HEK293T (cell line): ENCODE measurements at places on chromosomes 5 and 9.

DNA sequence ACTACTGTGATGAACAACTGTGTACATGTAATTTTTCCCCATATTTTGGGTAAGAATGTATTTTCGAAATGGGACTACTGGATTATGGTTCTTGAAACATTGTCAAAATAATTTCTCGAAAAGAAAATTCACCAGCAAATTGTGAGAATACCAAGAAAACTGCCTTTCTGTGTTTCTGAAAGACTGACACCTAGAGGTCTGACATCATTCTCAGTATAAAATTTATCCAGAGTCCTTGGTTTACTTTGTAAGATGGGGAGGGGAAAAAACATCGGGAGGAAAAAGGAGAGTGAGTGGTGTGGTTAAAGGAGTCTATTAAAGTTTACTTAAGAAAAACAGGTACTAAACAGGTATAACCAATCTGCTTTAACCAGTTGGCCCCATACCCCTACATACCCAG lies 149.2 kb downstream of the CEP120 start:
- DNase-seq: no peak

- no peak for DNase-seq
These were observed 42.8 kb upstream of the EGFL7 start for GRCh38 chr9:136619742-136620440.

GRCh38 chr9:19151425-19152159 lies 24.3 kb upstream of the PLIN2 start:
- DNase-seq: no peak

GRCh38 chr9:6715755-6716643 lies 41.8 kb upstream of the KDM4C start:
- no peak for DNase-seq

GRCh38 chr5:132444841-132445639 lies 45.5 kb downstream of the IRF1 start:
- DNase-seq: no peak

GRCh38 chr9:89941875-89942274 lies 337.1 kb downstream of the GADD45G start:
- peak; percentile 25 for DNase-seq

DNA sequence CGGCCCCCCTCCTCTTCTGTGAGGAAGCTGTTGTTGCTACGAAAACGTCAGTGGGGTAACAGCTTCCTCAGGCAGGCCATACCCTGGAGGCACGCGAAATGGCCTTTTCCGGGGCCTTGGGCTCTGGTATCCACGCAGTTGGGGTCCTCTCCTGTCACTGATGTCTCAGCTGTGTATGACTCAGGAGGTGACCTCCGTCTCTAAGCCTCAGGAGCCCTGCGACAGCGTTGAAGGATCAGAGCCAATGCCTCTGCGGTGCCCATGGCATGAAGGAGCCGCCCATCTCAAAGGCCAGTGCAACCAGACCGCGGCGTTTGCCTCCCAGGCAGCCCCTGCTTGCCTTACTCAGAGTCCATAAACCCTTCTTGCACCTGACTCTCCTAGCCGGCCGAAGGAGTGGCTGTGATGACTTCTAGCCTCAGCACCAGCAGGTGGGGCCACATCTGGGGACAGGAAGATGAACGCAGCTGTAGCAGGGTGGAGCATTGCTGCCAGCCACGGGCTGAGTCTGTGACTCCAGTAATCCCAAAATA lies 1.0 kb upstream of the MXD3 start:
- DNase-seq: peak; percentile 35

DNA sequence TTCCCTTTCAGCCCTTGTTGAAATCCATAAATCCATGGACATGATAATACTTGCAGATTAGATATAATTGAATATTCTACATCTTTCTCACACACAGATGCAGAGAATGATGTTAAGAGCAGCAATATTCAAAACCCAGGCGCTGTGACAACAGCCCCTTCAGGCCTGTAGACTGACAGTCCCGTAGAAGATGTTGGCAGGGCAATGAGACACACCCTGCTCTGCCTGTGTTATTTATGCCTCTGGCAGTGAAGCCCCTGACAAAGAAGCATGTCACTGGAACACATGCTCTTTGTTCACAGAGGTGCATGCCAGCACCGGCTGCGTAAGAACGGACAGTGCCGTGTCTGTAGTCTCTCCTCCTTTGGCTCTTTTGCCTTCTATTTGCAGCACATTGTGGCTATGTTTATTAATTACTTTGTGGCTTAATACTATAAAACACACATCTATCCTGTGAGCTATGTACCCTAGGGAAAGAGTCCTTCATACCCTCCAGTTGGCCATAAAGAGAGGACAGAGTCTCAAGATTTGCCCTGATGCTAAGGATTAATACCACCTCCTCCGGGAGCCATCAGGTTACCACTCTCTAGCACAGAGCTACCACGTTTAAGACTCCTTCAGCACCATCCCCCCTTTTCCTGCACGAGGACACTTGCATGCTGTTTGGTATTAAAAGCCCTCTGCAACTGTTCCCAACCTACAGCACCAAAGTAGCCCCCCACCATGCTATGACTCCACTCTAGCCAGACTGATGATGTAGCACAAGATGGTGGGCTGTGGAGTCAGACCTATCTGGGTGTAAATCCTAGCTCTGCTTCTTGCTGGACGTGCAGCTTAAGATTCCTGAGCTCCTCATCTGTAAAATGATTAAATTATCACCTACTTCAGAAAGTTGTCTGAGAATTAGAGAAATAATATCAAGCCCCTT lies 2.0 kb upstream of the ANP32B start:
- no peak for DNase-seq

DNA sequence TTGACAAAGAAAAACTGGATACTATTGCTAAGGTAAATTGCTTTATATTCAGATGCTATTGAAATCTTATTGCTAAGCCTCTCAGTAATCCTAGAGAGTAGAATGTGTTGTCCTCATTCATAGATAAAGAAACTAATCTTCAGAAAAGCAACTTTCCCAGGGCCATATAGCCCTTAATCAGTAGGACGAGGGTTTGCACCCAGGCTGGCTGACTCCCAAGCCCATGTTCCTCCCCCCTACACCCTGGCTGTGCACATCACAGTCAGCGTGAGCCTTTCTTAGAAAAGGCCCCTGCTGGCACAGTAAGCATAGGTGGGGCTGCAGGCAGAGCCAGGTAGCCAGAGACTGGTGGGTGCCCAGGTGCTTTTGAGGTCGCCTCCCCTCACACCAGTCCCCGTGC lies 15.8 kb upstream of the GLIPR2 start:
- DNase-seq: no peak

- DNase-seq: no peak
These were observed 93.4 kb upstream of the CDH6 start for GRCh38 chr5:31100047-31100575.

- DNase-seq: no peak
These were observed 273.1 kb downstream of the KIAA0825 start for GRCh38 chr5:94345257-94345656.

- no peak for DNase-seq
These were observed 30.4 kb downstream of the HMGCR start for GRCh38 chr5:75367401-75367800.

DNA sequence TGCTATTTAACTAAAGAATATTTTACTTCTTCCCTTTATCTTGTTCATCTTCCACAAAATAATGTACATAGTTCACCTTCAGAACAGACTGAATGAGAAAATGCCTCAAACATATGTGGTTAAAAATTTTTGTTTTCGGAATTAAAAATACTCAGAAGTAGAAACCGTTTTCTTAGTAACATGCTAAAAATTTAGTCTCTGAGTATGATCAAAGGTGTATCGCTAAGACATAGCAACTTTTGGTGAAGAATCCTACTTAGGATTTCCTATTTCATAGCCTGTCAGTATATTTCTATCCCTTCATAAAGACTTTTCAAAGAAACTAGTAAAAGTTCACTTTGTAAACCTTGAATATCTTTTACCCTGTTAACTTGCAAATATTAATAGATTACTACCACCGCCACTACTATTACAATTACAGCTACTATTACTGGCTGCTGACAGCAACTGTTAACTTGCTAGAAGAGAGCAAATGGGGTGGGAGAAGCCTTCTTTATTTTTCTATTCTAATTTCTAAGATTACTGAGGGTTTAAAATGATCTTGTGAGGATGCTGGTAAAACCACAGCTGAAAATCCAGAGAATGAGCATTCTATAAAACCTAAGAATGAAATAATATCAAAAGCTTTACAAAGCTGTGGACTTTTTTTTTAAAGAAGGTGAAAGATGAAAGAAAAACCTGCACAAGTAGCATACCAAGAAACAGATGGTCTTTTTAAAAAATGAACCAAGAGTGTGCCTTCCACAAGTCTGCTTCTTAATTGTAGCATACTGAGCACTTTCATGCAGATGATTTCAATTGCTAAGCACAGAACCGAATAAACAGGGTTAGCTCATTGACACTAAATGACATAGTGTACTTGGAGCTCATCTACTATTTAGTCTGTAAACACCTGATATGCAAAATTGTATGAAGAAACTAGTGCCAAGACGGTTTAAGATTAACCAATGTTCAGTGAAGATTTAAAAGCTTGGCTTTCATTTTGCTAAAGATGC lies 246.3 kb upstream of the EFNA5 start:
- no peak for DNase-seq

DNA sequence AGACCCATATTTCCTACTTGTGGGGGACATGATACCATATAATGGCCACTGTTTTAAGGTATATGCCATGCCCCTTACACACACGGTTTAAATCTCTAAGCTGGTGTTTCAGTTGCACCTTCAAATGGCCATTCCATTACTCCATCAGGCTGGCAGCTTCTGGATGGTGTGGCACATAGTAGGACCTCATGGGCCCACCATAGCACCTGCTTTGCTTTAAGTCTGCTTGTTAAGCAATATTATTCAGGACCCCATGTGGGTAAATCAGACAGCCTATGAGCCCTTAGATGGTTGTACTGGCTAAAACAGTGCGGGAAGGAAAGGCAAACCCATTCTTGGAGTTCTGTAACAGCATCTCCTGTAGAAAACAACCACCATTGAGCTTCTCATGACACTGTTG lies 27.4 kb upstream of the PANK3 start:
- no peak for DNase-seq

GRCh38 chr5:147306351-147306750 lies 71.5 kb downstream of the STK32A start:
- DNase-seq: no peak

DNA sequence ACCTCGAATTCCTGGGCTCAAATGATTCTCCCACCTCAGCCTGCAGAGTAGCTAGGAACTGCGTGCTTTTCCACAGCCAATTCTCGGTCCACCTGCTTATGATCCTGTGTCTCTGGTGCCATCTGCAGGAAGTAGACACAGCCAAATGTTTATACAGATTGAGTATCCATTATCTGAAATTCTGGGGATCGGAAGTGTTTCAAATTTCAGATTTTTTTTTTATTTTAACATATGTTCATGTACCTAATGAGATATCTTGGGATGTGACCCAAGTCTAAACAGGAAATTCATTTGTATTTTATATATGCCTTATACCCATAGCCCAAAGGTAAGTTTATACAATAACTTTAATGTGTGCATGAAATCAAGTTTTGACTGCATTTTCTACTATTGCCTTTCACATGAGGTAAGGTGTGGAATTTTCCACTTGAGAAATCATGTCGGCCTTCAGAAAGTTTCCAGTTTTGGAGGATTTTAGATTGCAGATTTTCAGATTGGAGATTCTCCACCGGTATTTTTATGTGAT lies 89.5 kb downstream of the ESM1 start:
- DNase-seq: peak; percentile 34

DNA sequence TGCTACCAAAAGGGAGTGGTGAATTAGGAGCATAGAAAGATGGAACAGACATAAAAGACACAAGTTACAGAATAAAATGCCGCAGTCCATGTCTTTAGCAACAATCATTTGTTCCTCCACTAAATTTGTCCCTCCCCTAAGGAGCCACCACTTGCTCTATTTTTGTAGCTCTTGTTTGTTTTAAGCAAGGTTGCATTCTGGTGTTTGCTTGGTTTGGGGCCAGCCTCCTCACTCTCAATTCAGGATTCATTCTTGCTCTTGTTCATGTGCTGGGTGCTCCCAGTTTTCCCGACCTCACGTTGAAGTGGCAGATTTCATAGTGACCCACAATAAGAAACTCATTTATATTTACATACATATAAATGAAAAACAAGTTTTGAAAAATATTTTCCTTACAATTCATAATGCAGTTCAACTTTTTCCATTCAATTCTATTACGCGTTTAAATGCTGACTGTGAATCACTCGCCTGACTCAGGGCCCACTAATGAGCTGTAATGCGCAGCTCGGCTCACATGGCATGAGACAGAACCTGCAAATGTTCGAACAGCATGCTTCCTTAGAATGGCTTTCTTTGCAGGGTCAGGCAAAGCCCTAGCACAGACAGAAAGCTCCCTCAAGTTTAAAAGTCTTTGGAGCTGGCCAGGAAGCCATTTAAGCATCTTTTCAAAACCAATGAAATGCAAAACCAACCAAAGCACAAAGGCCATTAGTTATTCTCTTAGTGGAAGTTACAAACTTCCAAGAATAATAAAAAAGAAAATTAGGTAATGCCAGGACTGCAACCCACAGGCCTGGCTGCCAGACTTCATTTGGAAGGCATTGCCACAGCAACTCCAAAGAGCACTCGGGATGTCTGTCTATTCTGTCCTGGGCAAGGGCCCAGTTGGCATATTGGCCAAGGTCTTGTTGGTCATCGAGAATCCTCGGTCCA lies 41.7 kb downstream of the RETREG1 start:
- DNase-seq: no peak

DNA sequence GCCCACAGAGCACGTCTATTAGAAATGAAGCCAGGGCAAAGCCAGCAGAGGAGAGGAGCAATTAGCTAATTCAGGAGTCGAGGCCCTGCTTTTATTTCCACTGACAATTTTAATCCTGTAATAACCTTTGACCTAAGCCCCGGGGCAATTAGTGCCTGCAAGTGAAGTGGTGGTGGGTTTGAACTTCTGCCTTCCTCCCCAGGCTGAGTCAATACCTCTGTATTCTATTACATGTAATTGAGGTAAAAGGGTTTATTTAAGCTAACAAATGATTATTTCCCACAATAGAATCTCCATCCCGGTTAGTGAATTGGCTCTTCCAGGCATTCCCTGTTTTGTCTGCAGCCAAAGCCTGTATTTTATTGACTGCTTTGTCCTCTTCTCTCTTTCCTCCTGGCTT lies 49.9 kb downstream of the FGF18 start:
- no peak for DNase-seq

GRCh38 chr9:105357937-105358336 lies 89.9 kb upstream of the FSD1L start:
- no peak for DNase-seq

DNA sequence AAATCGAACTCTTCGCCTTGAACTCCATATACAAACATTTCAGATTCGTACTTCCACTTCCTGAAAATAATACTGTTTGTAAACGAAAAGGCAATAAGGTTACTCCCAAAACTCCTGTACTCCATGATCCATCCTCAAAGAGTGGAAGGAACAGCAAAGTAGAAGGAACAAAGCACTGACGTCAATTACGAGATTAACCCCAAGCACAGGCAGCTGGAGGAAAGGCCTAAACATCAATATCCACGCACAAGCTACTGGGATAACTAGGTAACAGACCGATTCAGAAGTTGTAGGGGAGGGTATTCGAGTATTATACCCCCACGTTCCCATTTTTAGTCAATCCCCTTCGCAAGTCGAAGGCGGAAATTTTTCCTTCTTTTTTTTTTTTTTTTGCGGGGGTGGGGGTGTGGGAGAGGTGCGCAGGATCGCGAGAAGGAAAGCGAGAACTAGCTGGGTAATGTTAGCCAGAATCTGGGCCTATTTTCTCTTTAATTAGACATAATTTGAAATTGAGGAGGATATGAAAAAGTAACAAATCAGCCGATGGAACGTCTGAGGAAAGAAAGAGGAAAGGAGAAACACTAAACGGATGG lies 909 bp downstream of the AFF4 start:
- DNase-seq: peak; percentile 31

- DNase-seq: no peak
These were observed 5.2 kb downstream of the GRAMD2B start for GRCh38 chr5:126428421-126428820.
